ENCODE measurements at places on chromosomes 4 and X.

- no peak for DNase-seq
Observed at GRCh38 chr4:73453701-73454005, 17.6 kb downstream of the AFP start.

- DNase-seq, result no peak
Observed at GRCh38 chrX:23263892-23264291, 70.8 kb upstream of the PTCHD1 start.

GRCh38 chr4:54840992-54841768, 183.4 kb downstream of the KIT start:
- DNase-seq, result no peak

- DNase-seq, result no peak
Observed at GRCh38 chr4:40058121-40058520, 1.5 kb downstream of the N4BP2 start.

DNA sequence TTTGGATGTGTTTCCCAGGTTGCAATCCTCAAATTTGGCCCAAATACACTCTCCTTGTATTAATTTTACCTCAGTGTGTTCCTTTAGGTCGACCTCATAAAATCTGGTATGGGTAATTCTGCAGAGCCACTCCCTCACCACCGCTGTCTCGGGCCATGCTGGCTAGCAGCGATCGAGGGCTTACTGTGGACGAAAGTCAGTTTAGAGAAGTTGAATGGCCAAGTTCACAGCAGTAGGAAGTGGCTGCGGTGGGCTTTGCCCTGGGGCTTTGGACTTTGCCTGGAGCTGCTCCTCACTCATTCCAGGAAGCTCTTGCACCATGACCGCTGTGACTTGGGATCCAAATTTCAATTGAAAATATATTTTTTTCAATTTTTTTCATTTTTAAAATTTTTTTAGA, 19.6 kb downstream of the TMEM187 start:
- DNase-seq, result no peak

DNA sequence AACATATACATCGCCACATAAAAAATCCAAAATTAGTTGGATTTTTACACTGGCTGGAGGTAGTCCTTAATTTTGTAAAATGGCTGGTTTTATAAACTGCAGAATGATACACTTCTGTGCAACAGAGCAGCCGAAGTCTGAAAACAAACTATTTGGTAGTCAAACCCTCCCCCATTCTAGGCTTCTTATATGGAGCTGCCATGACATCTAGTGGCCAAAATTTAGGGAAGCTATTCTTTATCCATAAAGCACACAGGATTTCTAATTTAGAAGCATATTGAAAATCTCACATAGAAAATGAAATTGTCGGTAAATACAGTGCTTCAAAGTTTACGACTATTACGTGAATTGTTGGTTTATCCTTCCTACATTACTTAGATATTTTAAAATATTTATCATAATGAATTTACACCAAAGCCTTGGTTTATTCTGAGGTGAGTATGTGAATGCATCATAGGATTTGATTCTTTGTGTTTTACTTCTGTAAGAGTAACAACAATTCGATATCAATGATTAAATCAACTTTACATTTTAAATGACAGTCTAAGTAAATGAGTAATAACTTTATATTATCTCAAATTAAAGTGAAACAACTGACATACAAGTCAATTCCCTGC, 113.4 kb upstream of the FAM241A start:
- DNase-seq, result no peak

- DNase-seq, result no peak
Observed at GRCh38 chr4:108709234-108709633, 53.6 kb downstream of the ETNPPL start.

DNA sequence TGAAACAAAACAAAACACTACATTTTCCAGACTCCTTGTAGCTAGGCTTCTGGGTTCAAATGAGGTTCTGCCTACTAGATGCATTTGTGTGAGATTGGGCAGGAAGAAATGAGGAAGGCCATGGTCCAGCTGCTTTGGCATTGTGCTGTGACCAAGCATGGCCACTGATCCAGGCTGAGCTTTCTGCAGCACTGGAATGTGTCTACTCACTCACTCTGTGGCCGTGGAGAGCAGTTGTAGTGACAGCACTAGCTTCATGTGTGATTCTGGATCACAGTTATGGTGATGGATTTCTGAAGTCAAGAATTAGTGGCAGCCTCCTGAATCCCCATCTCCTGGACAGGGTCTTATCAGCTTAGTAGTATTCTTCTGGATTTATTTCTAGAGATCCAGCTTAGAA, 358.9 kb downstream of the GPAT3 start:
- DNase-seq, result no peak

GRCh38 chr4:110412354-110413065, 63.4 kb upstream of the ENPEP start:
- DNase-seq, result no peak

- no peak for DNase-seq
Observed at GRCh38 chr4:79757600-79757999, 315.4 kb downstream of the ANTXR2 start.

DNA sequence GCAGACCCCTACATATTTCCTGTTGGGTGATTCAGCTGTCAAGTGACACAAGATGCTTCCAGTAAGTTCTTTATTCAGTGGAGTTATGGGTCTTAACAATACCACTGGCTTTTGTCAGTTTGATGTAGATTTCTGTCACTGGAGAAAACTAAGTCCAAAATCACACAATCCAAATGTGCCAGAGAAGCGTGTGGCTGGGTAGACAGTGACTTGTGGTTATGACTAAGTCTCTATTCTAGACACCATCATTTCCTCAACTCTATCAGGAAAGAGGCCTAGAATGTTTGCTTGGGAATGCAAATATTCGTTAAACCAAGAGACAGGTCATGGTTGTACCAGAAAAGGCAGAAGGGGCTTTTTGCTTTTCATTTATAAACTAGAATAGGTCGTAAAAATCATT, 54.4 kb upstream of the HS3ST1 start:
- no peak for DNase-seq

DNA sequence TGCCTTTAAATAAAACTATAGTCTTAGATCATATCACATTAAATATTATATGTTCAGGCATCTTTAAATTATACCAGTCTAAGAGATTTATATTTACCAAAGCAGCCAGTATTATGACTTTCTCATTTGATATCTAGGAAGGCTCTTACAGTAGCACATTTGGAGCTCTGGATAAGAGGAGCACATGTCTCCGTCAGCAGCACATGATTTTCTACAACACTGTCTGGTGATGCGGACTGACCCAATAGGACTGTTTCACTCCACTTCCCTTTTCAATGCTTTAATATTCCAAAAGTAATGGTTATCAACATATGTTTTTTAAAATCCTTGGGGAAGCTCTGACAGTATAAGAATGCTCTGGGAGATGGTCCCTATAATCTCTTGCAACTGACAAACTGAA, 61.5 kb downstream of the HAUS3 start:
- DNase-seq, result no peak

GRCh38 chrX:99820197-99820596, 589.9 kb downstream of the PCDH19 start:
- DNase-seq, result no peak

- DNase-seq, result no peak
Observed at GRCh38 chr4:8359193-8359592, 81.3 kb downstream of the ACOX3 start.

DNA sequence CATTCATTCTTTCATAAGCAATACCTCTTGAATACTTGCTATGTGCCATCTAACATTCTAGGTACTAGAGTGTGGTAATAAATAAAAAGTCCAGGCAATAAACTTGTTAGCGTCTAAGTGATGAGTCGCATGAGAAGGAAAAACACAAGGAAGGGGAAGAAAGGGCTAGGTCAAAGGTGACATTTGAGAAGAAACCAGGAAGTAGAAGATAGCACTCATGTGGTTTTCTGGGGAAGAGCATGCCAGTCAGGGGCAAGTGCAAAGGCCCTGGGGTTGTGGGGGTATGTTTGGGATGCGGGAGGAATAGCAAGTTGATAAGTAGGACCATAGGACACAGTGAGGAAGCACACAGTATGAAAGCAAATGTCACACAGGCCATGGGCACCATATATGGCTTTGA, 157.0 kb downstream of the TSPAN5 start:
- DNase-seq, result no peak

- no peak for DNase-seq
Observed at GRCh38 chr4:33914386-33914785, 2329.9 kb downstream of the ARAP2 start.

GRCh38 chr4:163878336-163879121, 384.0 kb downstream of the TMA16 start:
- no peak for DNase-seq

- no peak for DNase-seq
Observed at GRCh38 chrX:28177202-28177601, 196.0 kb upstream of the DCAF8L1 start.

DNA sequence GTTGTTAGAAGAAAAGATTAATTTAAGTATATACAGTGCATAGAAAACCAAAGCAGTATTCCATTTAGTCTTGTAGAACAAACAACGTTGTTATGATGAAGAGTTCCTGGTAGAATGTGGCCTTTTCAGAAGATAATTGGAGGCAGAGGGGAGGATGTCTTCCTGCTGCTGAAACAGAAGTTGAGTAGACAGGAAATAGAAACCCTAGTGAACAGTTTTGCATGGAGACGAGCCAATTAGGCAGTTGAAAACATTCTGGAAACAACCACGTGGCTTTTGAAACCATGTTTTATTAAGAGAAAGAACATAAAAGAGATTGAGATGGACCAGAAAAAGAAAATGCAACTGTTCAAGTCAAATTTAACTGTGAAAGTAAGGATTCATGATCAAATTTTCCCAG, 325.2 kb downstream of the CAMK2D start:
- no peak for DNase-seq

- DNase-seq, result no peak
Observed at GRCh38 chr4:176883108-176883550, 90.4 kb upstream of the VEGFC start.

- no peak for DNase-seq
Observed at GRCh38 chrX:47283015-47283771, 50.4 kb downstream of the USP11 start.

GRCh38 chrX:129830494-129830893, 13.2 kb downstream of the ZDHHC9 start:
- DNase-seq, result no peak

- DNase-seq, result no peak
Observed at GRCh38 chr4:120418146-120418545, 351.5 kb upstream of the MAD2L1 start.

DNA sequence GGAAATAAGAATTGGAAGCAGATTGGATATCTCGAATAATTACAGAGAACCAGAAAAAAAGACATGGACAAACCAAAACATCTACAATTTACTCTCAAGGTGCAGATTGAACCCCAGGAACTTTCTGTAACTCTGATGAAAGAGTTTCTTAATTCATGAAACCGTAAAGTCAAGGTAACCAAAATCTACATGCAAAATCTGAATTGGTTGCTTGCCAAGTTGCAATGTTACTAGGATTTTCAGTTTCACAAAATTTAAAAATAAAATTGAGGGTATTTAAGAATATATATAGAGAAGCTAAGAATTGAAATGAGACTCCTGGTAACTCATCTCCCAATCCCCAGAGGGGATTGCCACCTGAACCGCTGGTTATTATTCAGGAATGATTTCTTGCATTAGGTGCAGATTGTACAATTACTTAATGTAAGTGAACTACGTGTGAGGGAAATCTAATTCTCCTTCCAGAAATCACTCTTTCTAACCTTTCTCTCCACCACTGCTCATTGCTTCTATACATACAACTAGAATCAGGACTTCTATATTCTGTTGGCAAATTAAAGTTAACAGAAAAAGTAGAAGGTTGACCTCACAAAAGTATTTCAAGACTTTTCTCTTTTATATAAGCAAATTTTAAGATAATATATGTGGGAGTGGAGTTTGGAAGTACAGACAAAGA, 221.5 kb upstream of the NDST4 start:
- DNase-seq, result no peak

- DNase-seq, result no peak
Observed at GRCh38 chr4:41142376-41143310, 71.7 kb downstream of the APBB2 start.

- DNase-seq, result no peak
Observed at GRCh38 chr4:58808817-58809216, 1698.6 kb upstream of the IGFBP7 start.

DNA sequence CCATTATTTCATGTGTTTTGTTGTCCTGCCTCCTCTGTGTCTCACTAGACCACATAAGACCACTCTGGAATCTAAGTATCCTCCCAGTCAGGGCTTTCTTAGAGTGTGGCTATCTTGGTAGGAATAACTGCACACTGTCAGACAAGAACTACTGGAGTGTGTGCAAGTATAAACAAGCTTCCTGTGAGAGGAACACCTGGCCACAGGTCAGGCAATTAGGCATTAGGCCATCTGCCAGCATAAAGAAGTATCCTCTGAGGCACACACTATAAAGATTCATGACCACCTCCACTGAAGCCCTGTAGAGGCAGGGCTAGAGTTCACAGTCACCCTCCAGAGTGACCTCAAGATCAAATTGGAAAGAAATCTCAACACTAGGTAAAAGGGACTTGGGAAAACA, 507.0 kb upstream of the PABPC4L start:
- DNase-seq, result no peak

DNA sequence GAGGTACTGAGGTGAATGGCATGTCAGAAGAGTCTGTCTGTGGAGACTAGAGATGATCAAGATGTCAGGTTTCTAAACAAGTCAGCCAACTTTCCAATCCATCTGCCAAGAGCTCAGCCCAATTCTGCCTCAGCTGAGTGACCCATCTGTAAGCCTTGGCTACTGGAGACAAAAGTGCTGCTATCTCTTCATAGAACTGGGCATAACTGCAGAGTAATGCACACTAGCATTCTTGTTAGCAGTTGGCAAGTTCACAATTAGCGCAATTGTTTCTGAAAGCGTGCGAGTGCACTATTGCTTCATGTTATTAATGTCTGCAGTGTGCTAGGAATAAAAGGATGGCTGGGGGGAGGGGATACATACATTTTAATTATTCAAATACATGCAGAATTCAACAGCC, 32.9 kb upstream of the SH3D19 start:
- no peak for DNase-seq

- no peak for DNase-seq
Observed at GRCh38 chr4:107712236-107712635, 7.8 kb downstream of the PAPSS1 start.

- DNase-seq, result no peak
Observed at GRCh38 chrX:12758291-12758690, 32.9 kb upstream of the PRPS2 start.

DNA sequence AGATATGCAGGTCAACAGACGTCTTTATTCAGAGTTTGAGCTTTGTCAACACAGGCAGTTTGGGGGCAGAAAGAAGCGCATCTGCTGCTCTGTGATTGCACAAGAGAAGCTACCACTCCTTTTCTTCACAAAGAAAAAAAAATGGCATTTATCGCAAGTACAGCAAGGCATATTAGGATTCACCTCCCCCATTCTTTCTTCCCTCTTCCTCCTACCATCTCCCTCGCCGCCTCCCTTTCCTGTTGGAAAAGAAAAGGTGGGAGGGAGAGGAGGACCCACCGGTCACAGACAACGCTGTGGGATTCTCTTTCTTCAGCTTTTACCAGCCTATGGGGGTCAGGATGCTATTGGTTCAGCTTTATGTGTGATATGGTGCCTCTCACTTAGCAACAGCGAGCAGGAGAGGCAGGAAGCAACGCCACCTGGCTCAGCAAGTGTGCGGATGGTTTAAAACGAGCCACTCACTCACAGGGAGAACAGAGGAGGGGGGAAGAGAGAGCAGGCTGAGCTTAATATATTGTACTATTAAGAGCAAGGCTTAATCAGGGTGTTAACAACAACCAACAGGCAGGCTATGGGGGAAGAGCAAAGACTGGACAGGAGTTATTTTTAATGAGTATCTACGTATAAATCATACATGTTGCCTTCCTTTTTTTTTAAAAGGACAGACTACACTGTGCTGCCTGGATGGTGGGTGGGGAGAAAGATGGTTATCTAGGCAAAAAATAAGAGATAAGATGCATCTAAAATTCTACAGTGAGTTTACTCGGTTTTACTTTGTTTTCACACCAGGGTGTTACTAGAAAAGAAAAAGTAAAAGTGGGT, 104.7 kb downstream of the MAML3 start:
- peak; percentile 42 for DNase-seq
